ENCODE measurements at places on chromosomes 2 and 18.
A peak's percentile ranks its signal among the peaks of the same experiment; 100 is the strongest.

DNA sequence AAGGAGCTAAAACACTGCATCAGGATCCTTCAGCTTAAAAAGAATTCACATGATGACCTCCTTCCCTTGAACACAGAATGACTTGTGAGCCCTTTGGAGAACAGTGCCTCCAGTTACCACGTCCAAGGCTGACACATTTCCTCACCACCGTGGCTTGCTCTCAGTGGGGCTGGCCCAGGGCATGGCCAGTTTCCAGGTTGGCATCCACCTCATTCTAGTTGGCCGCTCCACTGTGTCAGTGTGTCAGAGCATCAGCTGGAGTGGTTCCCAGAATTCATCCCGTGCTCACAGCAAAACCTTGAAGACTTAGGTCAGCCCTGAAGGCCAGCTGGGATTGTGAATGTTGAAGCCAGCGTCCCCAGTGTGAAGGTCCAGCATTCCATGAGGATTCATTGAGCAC, 158.5 kb downstream of the INSIG2 start:
- DNase-seq, result no peak

DNA sequence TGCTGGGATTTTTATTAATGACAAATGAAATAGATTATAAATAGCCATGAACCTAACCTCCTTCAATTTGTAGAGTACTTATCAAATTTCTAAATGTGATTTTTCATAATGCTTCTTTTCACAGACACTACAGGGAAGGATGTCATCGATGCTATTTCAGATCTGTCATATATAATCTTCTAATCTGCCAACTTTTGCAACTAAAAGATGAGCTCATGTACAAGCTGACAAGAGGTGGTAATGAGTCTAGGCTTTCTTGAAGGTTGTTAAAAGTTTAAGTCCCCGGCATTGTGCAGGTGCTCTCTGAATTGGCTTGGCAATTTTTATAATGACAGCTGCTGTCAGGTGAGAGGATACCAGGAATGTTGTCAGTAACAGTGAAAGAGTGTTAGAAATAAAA, 320.4 kb downstream of the LRRTM4 start:
- DNase-seq, result no peak

GRCh38 chr2:240759459-240759858, 60.6 kb downstream of the KIF1A start:
- DNase-seq, result no peak

- no peak for DNase-seq
Measured at GRCh38 chr2:108944601-108945331, 44.3 kb downstream of the EDAR start.

- no peak for DNase-seq
Measured at GRCh38 chr18:48608581-48608980, 69.8 kb downstream of the CTIF start.

- no peak for DNase-seq
Measured at GRCh38 chr2:79906139-79906890, 393.5 kb downstream of the CTNNA2 start.

DNA sequence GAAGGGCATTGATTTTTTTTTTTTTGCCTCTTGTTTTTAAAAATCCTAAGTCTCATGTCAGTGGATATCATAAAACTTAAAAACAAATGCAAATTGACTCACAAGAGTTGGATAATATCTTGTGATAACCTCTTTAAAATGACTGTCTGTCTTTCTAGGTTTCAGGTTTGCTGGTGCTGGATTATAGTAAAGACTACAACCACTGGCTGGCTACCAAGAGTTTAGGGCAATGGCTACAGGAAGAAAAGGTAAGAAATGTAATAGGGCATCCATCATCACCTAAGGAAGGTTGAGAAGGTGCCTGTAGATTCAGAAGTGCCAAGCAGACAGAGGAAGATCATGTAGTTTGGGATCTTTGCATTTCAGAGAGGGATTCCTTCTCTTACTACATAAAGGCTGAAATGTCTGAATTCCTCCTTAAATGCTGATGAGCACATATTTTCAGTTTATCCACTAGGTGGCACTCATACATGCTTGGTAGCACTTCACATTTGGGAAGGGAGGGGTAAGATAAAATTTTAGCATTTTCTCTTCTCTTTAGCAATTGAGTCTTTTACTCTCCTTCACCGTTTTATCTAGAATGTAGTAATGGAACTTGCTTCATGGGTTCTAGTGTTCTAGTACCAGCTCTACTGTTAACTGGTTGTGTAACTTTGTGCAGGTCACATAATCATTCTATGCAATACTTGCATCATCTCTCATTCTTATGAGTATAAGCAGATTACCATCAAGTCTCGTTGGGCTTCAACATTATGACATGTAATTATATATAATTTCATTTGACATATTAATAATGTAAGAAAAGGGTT, 21.1 kb downstream of the CPS1 start:
- DNase-seq, result no peak

DNA sequence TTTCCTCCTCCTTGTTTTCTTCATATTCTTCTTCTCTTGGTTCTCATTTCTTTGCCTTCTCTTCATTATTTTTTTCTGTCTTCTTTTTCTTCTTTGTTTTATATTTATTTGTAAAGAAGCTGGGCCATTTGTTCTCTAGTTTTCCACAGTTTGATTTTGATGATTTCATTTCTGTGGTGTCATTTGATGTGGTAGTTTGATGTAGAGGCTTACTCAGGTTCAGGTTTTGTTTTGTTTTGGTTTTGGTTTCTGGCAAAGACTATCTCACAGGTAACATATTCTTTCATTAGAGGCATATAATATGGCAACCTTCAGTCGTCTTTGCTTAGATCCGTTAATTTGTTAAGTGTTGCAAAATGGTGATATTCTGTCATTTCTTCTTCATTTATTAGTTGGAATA, 75.3 kb downstream of the BABAM2 start:
- DNase-seq, result no peak

DNA sequence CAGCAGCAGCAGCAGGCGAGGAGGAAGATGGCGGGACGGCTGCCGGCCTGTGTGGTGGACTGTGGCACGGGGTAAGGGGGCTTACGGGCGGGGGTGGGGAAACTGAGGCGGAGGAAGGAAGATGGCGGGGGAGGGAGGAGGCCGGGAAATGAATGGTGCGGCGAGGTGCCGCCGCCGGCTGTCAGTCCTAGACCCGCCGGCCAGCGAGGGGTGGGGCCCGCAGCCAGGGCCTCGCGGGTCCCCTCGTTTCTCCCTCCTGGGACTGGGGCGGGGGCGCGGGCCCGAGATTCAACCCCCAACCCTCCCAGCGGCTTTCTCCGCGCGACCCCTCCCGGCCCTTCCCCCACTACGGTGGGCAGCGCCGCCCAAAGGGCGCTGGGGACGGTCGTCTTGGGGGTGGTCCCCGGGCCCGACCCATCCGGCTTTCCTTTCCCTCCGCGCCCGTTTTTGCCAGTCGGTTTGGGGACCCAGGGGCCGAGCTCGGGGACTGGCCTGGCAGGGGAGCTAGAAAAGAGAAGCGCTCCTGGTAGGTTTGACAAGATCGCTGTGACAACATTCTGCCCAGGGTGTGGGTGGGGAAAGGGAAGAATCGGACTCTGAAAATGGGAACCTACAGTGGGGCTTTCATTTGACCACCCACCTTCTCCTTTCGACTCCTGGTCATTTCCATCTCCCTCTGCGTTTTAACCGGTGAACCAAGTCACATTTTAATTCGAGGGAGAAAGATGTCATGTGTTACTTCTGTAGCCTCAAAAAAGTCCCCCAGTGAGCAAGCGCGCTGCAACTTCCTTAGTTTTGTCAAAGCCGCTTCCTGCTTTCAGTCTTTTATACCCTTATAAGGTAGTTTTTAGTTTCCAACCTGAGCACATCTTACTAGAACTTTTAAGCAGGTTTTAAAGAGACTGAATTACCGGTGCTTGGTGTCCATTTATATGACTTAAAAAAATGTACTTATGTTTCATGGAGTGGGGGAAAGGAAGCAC, 655 bp downstream of the ACTR3 start:
- DNase-seq, result peak; percentile 73

Data from heart left ventricle (tissue), 16 donors.